ENCODE measurements at places on chromosomes 7 and 10. TPM values are rescaled to one million over a fixed set of nuclear protein-coding genes. Genes with fewer than 3 reads are reported as not detected.

DNA sequence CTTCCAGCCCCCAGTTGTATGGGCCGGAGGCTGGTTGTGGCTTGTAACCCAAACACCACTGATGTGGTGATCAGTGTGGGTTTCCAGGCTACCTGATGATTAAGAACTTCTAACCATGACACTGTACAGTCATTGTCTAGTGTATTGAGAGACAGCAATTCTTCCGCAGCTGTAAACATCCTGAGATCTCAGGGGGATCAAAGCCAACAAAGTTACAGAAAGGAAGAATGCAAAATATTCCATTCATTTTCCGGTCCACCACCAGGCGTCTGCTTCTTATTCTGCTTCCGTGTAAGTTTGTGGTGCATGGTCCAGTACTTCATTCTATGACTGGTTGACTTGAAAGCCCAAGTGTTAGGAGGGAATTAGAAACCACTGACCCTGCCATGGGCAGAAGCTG, 10.3 kb upstream of the GLI3 start:
- peak; percentile 87 for DNase-seq

- no peak for DNase-seq
Measured at GRCh38 chr10:86824151-86824550, 67.7 kb downstream of the BMPR1A start.

DNA sequence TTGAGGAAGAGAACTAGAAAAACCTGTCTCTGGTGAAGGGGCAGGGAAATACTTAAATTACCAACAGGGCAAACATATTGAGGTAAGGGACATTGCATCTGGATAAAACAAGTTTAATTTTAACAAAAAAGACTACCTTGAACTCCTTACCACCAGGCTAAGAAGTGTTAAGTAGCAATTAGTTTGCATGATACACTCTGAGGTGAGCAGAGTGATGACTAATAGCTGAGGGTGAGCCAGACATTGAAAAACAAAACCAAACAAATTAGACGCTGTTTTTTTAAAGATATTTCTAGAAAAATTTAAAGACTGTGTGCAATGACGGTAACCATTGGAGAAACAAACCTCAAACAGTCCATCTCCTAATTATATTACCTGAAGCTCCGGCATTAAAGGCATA, 105.9 kb downstream of the ANKRD7 start:
- no peak for DNase-seq

DNA sequence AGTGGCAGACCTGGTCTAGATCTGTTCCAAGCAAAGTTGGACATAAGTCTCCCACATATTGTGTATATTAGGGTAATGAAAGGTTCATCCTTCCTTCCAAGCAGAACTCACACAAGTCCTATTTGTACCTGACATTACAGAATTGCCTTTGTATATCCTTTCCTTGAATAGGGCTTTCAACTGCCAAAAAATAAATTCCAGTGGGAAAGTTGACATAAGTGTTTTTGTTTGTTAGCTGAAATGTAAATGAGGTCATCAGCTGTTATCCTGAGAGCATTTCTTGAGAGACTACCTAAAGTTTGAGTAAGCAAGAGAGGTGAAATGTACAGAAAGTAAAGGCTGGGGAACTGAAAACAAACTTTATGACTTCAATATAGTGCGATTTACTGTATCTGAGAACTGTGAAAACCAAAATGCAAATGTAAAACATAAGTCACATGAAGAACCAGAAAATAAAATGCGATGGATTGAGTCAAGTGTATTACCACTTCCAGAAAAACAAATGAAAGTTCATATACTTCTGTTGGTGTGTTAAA, 527.3 kb upstream of the SEMA3D start:
- no peak for DNase-seq

DNA sequence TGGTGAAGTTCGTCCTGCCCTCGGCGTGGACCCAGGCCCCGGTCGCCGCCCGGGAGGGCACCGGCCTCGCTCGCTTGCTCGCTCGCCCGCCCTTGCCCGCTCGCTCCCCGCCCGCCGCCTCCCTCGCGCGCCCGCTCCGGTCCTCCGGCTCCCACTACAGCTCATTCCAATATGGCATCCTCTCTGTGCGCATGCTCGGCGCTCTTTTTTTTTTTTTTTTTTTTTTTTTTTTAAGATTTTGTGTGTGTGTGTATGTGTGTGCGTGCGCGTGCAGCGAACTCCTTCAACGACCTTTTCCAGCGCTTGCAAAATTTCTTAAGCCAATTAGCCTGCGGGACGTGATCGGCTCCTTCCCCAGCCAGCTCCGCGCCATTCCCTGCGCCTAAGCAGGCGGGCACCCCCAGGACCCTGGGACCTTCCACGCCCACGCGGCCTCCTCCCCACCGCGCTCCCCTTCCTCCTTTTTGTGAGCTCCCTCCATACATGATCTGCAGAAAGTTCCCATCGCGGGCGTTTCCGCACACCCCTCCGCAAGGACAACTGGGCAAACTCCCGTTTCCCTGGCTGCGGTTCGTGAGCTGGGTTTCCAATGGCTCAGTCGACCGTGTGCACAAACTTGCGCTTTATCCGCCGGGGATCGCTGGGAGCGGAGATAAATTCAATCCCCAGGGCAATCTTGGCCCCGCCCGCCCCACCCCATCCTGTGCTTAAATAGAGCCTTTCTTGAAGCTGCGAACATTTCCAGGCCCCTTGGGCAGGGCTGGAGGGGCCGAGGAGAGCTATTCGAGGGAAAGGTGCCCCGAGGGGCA, at the start of gene SFMBT2:
TSS of gene SFMBT2 (minus strand) at position 173 of the 809 bp plus-strand sequence. CDS start 29,136 bp downstream, outside the sequence.
- peak; percentile 49 for DNase-seq

KCNIP2 gene
- 0.58 TPM for total RNA-seq

GRCh38 chr10:78907551-78908211, 161.1 kb upstream of the ZMIZ1 start:
- DNase-seq = no peak

GRCh38 chr10:96233959-96234358, 37.4 kb downstream of the BLNK start:
- no peak for DNase-seq

DNA sequence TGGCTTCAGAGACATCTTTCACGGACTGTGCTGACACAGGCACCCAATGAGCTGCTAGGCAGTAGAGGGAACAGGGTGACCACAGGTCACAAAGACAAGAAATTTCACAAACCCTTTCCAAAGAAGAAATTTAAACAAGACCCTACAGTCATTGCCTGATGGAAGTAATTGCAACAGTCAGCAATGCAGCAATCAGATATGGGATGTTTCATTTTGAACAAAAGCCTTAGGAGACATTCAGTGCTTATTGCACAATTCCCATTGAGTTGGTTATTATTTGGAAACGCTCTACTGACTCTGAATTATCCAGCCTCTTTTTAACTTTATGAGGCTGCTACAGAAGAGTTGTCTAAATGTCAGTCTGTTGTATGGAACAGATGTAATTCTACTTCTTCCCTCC, 85.5 kb downstream of the ETV1 start:
- no peak for DNase-seq

DNA sequence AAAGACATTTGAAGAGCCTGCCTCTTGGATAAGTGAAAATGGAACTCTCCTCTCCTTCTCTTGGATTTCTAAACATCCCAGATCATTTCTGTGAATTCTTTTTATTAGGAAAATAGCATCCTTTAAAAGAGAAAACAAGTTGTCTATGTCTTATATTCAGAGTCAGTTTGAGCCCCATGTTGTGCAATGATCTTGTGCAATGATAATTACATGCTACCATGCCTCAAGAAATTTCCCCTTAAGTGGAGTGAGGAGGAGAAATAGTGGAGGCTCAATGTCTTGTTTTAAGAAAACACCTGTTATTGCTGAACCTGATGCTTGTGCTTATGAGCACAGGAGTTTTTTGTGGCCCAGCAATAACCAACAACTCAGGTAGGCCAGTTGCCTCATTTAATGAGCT, 103.6 kb downstream of the NPSR1 start:
- no peak for DNase-seq

DNA sequence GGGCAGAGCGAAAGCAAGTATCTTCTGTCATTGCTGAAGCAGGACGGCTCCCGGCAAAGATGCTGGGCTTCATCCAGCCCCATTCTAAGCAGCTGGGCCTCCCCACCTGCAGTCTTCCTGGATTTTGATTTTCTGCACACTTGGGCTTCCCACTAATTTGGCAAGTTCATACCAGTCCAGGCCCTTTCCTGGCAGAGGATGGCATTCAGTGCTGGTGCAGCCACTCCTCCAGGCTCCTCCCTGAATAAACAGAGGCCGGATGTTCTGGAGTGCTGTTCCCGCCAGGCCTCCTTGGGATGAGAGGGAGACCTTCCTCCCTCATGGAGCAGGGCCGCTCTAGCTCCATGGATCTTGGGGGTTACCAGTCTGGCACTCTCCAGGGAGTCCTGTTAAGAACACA, 3.4 kb downstream of the BAG3 start:
- DNase-seq = no peak

DNA sequence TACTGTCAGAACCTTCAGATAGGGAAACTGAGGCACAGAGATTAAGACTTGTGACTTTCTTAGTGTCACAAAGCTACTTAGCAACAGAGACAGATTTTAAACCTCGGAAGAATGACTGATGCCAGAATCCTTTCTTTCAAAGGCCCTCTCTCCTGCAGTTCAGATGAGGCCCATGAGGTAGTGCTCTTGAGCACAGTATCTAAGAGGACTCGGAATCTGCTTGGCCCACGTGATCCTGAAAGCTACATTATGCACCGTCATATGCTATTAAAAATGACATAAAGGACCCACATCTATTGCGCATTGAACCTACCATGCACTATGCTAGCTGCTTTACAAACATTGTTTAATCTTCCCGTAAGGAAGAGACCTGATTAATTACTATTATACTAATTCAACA, 355.9 kb downstream of the SFMBT2 start:
- DNase-seq = no peak
